Naive thymus-derived CD8-positive, alpha-beta T cell (primary cell): ENCODE measurements at places on chromosomes 5 and 9. TPM values are rescaled to one million over a fixed set of nuclear protein-coding genes. Genes with fewer than 3 reads are reported as not detected.

The ADGRV1 gene
- 0.13 TPM for total RNA-seq

The TMEM215 gene
- total RNA-seq, result not detected

The TAF11L7 gene
- total RNA-seq, result not detected

The C5 gene
- 1.1 TPM for total RNA-seq

The BNC2 gene
- not detected for total RNA-seq

The DND1 gene
- total RNA-seq, result 3.7 TPM

The MLANA gene
- total RNA-seq, result not detected

The MCIDAS gene
- total RNA-seq, result not detected

The SLC6A19 gene
- not detected for total RNA-seq

The GLDC gene
- total RNA-seq, result not detected
